ENCODE measurements at places on chromosomes 3 and 15. TPM values are rescaled to one million over a fixed set of nuclear protein-coding genes. Genes with fewer than 3 reads are reported as not detected.
A peak's percentile ranks its signal among the peaks of the same experiment; 100 is the strongest.

MYL3 gene
- 3,804 TPM for total RNA-seq

CP gene
- total RNA-seq = 8.1 TPM

ATP13A4 gene
- total RNA-seq = not detected

ADAM10 gene
- total RNA-seq = 85.9 TPM

SLC2A2 gene
- not detected for total RNA-seq

ACOX2 gene
- total RNA-seq = 31.2 TPM

SCG5 gene
- 0.30 TPM for total RNA-seq

GPR62 gene
- 0.16 TPM for total RNA-seq

CCDC71 gene
- 11.4 TPM for total RNA-seq

COL7A1 gene
- total RNA-seq = 26.5 TPM

BCHE gene
- 0.81 TPM for total RNA-seq

ETV5 gene
- 17.4 TPM for total RNA-seq

THPO gene
- total RNA-seq = 0.48 TPM

FAM227B gene
- 11.5 TPM for total RNA-seq

DNA sequence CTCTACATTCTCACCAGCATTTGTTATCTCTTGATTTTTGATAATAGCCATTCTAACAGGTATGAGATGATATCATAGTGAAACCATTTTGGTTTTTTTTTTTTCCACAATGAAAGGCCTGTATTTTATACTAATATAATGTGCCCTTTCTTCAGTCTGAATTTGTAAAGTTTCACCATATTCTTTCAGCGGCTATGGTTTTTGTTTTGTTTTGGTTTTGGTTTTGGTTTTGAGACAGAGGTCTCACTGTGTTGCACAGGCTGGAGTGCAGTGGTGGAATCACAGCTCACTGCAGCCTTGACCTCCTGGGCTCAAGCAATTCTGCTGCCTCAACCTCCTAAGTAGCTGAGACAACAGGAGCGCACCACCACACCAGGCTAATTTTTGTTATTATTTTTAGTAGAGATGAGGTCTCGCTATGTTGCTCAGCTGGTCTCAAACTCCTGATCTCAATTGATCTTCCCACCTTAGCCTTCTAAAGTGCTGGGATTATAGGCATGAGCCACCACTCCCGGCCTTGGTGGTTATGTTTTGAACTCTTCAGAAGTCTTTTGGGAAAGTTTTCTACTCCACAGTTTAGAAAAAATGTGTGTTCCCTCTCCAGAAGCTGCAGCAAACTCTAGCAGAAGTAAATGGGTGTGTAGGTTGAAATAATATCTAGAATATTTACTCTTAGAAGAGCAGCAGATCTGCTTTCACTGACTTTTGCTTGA is 110.2 kb upstream of the UMPS start:
- DNase-seq = no peak

DNA sequence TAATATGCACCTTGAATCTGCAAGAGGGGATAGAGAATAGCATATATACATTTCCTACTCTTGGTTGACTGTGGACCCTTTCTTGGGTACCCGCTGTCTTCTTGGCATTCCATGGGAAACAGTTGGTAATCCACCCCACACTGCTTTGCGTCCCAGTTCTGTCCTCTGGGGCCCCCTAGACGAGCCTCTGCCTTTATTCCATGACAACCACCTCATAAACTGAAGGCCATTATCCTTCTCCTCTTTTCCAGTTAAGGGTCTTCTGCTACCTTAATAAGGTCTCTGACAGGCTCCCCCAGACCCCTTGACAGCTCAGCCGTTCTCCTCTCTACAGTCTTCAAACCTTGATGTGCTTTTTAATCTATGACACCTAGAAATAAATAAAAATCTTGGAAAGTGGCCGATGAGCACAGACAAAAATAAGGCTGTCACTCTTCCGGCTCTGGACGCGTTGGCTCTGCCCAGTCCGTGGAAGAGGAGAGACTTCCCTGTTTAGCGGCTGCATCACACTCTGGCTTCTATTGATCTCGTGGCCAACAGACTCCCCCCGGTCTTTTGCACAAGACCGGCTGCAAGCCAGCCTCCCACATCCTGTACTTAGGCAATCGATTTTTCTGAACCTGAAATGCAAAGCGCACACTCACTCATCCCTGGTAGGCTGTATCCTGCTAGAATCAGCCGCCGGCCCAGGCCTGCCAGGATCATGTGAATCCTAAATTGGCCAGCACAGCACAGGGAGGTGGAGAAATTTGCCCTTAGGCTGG is 251.0 kb upstream of the TLE3 start:
- peak; percentile 77 for DNase-seq

- DNase-seq = no peak
Observed at GRCh38 chr15:80970658-80971057, 19.0 kb downstream of the MESD start.

- DNase-seq = no peak
Observed at GRCh38 chr15:80828796-80829195, 49.6 kb downstream of the CEMIP start.

- DNase-seq = no peak
Observed at GRCh38 chr3:99562990-99563607, 75.3 kb upstream of the COL8A1 start.

DNA sequence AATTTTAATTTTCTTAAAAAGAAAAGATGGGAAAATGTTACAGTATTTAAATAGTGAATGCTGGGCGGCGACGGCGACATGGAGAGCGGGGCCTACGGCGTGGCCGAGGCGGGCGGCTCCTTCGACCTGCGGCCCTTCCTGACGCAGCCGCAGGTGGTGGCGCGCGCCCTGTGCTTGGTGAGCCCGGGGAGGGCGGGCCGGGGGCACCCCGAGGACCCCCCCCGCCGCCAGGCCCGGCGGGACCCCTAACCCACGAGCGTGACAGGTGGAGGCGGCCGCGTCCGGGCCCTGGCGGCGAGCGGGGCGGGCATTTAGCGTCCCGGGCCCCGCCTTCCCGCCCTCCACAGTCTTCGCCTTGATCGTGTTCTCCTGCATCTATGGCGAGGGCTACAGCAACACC is 38.4 kb upstream of the GOLGA8J start:
- DNase-seq = no peak

DNA sequence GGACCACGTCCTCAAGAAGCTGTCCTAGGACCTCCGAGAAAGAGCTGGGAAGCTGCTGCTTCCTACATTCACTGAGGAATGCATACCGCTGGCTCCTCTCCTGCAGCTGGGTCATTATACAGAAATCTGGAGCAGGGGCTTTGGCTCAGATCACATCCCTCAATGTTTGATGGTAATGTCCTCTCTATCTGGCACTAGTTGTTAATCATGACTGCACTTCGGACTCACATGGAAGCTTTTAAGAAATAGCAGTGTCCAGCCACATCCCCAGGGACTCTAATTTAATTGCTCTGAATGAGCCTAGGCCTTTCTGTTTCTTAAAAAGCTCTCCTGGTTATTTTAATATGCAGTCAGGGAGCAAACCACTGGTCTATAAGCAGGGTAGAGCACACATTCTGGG is 25.7 kb upstream of the MYRIP start:
- no peak for DNase-seq

DNA sequence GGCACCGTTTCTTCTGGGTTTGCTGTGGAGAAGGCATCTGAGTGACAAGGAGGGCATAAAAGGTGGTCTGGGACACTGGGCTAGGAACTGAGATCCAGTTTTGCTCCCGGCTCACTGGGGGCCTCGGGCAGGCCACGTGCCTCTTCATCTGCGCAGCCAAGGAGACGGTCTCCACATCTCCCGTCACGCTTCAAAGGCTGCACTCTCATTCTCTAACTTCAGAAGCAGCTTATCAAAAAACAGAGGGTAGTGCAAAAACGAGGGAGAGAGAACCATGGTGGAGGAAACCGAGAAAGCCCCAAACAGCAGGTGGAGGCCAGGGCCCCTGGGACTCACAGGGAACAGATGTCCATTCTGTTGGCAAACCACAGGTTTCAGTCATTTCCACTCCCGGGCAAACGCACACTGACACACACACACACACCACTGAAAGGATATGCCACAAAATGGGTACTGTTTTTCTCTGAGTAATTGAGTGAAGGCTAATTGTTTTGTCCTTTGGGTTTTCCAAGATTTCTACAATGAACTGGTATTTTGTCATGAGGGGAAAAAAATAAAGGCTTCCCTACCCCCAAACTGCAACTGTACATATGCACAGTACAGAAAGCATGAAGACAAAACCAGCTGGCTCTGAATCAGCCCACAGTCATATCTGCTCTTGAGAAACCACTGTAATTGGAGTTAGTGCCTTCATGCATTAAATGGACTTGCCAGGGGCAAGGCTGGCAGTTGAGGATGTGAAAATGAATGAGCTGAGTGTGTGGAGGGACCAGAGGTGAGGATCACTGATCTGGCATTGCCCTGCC is 71.9 kb downstream of the MGLL start:
- DNase-seq = no peak

DNA sequence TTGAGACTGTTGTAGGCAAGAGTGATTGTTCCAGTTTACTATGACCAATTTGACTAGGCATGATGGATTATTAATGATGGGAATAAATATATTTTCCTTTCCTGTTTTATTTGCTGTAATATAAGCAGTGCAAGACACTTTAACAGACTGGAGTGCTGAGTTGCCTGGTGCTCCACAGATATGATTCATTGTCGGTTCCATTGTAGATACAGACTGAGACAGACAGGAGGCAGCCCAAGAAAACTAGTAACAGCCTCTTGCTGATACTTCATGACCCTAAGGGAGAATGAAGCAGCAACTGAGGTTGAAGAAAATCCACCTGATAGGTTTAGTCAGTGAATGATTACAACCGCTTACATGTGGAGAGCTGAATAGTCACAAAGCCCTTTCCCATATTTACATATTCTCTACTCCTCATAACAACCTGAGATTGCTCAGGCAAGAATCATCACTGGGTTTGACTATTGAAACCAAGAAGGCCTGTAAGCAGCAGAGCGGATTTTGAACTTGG is 235.1 kb upstream of the TPRG1 start:
- DNase-seq = no peak

- DNase-seq = no peak
Observed at GRCh38 chr3:159844801-159845261, 143.8 kb upstream of the IL12A start.

GRCh38 chr3:159922193-159922840 is 66.3 kb upstream of the IL12A start:
- DNase-seq = no peak

DNA sequence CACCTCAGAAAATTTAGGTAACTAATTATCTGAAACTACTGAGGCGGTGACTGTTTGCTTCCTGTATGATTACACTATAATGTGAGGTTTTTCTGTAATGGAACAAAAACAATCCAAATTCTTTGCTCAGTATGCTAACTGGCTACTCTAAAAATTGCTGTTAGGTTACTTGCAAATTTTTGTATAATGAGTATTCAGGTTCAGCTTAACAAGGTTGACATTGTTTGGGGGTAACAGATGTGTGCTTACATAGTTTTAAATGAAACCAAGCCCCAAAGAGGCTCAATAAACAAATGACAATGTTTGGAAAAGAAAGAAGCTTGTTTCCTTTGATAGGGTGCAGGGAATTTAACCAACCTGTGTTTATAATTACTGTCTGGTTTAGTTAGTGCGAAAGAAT is 414.5 kb upstream of the MDFIC2 start:
- DNase-seq = no peak

DNA sequence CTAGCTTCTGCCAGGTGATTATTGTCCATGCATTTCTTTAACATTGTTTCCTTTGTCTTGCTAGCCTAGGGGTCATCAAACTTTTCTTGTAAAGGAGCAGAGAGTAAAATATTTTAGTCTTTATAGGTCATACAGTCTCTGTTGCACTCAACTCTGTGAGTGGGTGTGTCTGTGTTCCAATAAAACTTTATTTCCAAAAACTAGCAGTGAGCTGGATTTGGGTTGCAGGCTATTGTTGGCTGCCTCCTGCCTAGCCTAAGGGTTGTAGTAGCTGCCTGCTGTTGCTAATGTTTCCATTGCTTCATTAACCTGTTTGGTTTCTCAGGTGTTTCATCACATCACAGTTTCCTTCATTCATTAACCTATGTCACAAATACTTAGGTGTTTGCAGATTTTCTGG is 64.0 kb upstream of the DCP1A start:
- DNase-seq = no peak

DNA sequence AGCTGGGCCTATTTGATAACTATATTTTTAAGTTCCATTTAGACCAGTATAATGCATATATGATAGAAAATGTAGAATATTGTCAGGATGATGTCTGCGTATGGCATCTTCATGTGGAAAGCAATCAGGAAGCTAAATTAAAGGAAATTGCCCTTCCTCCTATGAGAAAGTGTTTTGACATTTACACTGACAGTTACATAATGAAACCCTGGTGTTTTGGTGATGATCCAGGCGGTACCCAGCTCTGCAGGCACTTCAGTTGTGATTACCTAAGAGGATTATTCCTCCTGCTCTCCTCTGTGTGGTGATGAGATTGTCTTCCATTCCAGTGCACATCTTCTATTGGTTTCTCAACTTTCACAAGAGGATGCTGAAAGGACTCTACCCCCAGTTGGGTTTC is 126.5 kb upstream of the MITF start:
- no peak for DNase-seq

DNA sequence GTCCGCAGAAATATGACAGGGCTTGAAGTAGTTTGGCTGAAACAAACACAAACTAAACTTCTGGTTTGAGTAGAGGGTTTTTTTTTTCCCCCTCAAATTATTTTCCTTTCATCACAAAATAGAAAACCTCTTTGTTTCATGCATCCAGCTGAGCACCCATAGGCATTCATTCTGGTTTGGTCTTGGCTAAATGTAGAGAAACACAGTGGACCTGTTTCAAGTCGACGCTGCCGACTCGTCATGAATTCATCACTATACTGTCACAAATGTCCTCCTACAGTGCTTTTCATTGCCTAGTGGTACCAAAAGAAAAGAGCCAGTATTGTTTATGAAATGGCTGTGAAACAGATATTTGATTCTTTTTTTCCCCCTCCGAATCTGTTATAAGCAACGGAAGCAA is 52.4 kb upstream of the GYG1 start:
- DNase-seq = no peak

GRCh38 chr15:57031082-57031481 is 112.6 kb downstream of the TCF12 start:
- no peak for DNase-seq

GRCh38 chr3:125061170-125061569 is 5.4 kb upstream of the HEG1 start:
- no peak for DNase-seq

DNA sequence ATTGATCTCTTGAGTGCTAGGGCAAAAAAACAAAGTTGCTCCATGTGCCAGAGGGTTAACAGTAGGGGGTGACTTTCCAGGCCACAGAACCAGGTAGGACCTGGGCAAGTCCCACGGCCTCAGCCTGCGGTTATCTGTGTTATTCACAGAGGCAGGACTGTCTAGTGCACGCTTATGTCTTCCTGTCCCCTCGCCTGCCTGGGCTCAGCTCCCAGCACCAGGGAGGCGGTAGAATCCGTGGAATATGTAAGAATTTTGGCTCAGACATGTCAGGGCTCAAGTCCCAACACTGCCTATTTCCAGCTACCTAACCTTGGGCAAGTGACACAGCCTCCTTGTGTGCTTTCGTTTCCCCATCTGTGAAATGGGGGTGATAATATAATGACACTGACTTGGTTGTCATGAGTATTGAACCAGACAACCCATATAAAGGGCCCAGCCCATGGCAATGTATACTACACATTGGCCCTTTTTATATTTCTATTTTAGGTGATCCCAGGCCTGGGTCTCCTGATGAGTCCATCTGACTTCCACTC is 44.3 kb upstream of the FLNB start:
- no peak for DNase-seq

Measured in cardiac septum (tissue), 1 donor.